ENCODE measurements at places on chromosomes 12 and 14.

- DNase-seq = no peak
Observed at GRCh38 chr14:61308198-61308597, 13.2 kb upstream of the PRKCH start.

DNA sequence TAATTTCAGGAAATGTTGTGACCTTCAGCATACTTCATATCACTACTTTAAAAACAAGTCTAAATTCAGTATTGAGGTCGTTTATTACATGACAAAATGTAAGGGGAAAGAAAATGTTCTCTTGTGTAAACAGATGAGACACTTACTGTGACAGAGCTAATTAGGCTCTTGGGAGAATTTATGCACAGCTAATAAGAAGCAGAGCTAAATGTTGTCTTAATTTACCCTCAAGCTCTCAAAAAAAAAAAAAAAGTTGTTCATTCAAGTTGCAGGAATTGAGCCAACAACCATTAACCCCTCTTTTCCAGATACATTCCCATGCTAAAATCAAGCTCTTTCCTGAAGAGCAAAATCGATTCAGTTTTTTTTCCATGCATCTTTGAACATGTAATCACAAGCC is 1419.4 kb downstream of the FSCB start:
- DNase-seq = no peak

DNA sequence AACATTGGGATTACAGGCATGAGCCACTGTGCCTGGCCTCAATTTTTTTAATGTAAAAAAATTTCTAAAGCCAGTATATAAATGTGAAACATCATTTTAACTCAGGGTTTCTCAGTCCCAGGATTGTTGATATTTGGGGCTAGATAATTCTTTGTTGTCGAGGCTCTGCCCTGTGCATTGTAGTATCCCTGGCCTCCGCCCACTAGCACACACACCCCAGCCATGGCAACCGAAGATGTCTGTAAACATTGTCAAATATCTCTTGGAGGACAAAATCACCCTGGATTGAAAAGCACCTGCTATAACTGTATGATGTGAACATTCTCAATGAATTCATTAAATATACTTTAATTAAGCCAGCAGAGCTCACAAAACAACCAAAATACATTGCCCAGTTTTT is 8.4 kb upstream of the CIT start:
- DNase-seq = no peak

GRCh38 chr12:124733086-124733485 is 130.6 kb downstream of the SCARB1 start:
- DNase-seq = no peak

DNA sequence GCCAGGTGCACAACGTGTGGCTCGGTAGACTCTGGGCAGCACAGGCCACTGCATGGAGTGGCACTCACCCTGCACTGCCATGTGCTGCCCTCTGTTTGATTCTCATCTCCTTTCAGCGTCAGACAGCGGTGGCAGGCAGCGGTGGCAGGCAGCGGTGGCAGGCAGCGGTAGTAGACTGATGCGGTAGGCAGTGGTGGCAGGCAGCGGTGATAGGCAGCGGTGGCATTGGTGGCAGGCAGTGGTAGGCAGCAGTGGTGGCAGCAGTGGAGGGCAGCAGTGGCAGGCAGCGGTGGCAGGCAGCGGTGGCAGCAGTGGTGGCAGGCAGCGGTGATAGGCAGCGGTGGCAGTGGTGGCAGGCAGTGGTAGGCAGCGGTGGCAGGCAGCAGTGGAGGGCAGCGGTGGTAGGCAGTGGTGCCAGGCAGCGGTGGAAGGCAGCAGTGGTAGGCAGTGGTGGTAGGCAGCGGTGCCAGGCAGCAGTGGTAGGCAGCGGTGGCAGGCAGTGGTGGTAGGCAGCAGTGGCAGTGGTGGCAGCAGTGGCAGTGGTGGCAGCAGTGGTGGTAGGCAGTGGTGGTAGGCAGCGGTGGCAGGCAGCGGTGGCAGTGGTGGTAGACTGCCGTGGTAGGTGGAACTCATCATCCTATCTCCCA is 6.0 kb upstream of the MEG3 start:
- DNase-seq = no peak
